ENCODE measurements at places on chromosomes 16 and 17.

DNA sequence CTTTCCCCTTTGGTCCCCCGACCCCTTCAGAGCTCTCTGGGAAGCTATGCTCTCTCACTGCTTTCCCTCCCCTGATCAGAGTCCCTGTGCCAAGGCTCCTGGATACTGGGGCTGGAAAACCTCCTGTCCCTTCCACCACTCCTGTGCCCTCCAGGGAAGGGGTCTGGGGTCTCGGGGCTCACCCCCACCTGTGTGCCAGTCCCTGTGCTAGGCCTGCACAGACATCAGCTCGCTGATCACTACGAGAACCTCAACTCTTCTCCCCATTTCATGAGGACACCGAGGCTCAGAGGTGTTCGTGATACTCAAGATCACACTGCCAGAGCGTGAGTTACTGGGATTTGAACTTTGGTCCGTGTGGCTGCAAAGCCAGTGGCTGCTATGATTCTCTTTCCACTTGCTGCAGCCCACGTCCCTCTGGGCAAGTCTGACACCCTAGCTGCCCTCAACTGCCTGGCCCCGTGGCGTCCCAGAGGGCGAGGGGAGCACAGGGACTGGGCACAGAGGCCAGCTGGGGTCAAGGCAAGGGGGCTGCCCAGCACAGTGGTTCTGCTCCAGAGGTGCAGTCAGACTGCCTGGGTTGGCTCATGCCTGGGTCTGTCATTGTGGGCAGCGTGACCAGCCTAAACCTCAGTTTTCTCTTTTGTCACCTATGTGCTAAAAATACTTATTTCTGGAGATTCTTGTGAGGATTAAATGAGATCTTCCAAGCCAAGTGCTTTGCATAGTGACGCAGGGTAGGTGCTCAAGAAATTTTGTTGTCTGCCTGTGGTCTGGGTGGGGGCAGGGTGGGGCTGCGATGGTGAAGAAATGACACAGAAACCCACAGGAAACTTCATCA, 43.8 kb upstream of the TOB1 start:
- no peak for DNase-seq

DNA sequence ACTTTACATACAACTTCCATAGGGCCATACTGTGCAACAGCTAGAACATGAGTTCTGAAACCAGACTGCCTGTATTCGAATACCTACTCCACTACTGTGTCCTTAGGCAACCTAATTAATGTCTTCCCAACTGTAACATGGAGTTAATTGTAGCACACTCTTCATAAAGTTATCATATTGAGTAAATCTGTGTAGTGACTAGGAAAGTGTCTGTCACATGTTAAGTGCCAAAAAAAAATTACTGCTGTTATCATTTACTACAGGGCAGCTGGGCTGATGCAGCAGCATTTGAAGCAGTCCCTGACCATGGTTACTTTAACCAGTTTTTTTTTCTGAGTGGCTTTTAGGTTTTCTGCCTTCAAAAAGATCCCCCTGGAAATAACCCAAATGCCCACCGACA, 10.9 kb upstream of the ZNF23 start:
- no peak for DNase-seq

DNA sequence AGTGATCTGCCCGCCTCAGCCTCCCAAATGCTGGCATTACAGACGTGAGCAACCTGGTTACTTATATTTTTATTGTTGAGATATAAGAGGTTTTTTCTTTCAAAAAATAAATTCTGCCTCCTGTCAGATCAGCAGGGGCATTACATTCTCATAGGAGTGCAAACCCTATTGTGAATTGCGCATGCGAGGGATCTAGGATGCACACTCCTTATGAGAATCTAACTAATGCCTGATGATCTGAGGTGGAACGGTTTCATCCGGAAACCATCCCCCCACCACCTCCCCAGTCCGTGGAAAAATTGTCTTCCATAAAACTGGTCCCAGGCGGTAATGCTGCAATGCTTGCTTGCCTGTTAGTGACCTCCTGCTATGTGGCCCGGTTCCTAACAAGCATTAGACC, 7.5 kb upstream of the CNEP1R1 start:
- no peak for DNase-seq

DNA sequence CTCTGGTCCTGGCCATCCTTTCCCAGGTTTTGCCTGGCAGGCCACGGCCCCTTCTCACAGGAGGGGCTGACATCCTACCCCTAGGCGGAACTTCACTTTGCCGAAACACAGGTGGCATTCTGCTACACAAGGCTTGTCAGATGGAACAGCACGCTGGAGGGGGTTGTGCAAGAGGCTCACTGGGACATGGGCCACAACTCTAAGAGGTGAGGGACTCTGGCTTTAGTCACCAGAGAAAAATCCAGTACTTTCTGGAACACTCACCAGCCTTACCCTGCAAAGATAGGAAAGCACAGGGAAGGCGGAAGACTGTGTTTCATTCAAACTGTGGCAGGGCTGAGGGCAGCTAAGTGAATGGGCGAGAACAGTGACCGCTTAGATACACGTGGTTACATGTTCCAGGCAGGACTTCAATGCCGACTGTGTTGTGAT, 18.3 kb downstream of the CDC42EP4 start:
- DNase-seq: no peak

- no peak for DNase-seq
These were observed 18.4 kb upstream of the EXOSC6 start for GRCh38 chr16:70270176-70270575.

Data from nephron progenitor cell (in vitro differentiated cells).